ENCODE measurements at places on chromosomes 2 and 18. TPM values are rescaled to one million over a fixed set of nuclear protein-coding genes. Genes with fewer than 3 reads are reported as not detected.

The AFF3 gene
- under 0.01 TPM for total RNA-seq

The TUBA4B gene
- not detected for total RNA-seq

The HAAO gene
- not detected for total RNA-seq

GRCh38 chr2:136402281-136402680 is 284.3 kb upstream of the CXCR4 start:
- no peak for DNase-seq

DNA sequence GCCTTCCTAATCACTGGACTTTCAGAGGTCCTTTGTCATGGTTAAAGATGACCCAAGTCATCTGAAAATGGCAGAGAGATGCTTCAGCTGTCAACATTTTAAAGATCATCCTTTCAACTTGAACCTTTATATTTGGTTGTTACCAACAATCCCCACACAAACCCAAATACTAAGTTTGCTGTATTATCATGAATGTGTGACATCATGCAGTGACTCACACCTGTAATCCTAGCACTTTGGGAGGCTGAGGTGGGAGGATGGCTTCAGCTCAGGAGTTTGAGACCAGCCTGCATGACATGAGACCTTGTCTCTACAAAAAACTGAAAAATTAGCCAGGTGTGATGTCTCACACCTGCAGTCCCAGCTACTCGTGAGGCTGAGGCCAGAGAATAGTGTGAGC is 55.2 kb upstream of the NRP2 start:
- DNase-seq = no peak

DNA sequence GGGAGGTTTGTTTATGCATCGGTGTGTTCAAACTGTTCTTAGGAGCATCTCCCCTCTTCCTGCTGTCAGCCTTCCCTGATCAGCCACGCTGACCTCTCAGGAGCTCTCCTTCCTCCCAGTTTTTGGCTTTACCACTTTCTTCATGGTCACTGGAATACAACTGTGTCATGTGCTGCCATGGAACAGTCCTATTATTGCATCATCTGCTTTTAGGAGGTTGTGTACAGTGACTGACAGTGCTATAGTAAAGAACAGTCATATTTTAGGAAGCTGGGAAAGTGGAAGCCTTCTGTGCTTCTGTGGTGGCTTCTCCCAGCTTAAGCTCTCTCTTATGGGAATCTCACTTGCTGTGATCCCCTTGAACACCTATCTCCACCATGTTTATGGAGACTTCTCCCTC is 165.5 kb downstream of the TPGS2 start:
- DNase-seq = no peak

- no peak for DNase-seq
These were observed 31.7 kb upstream of the SPATA3 start for GRCh38 chr2:230964136-230964730.

Measured in dermis microvascular lymphatic vessel endothelial cell (primary cell).